ENCODE measurements at places on chromosomes 5 and 9.

GRCh38 chr9:3342159-3342777 is 183.5 kb downstream of the RFX3 start:
- no peak for DNase-seq

GRCh38 chr5:72508241-72509170 is 1.3 kb upstream of the ZNF366 start:
- DNase-seq: no peak

GRCh38 chr9:124256517-124257069 is 1.2 kb upstream of the NEK6 start:
- DNase-seq: peak; percentile 68

GRCh38 chr5:165495829-165496380 is 1990.5 kb downstream of the MAT2B start:
- DNase-seq: no peak

GRCh38 chr9:30676651-30677050 is 1707.8 kb upstream of the ACO1 start:
- DNase-seq: no peak

- DNase-seq: no peak
These were observed 3.5 kb downstream of the GZMK start for GRCh38 chr5:55027595-55027994.

- DNase-seq: no peak
These were observed 67.1 kb downstream of the LNPEP start for GRCh38 chr5:97002983-97003382.

- DNase-seq: no peak
These were observed 85.6 kb upstream of the ALDH1B1 start for GRCh38 chr9:38306899-38307298.

DNA sequence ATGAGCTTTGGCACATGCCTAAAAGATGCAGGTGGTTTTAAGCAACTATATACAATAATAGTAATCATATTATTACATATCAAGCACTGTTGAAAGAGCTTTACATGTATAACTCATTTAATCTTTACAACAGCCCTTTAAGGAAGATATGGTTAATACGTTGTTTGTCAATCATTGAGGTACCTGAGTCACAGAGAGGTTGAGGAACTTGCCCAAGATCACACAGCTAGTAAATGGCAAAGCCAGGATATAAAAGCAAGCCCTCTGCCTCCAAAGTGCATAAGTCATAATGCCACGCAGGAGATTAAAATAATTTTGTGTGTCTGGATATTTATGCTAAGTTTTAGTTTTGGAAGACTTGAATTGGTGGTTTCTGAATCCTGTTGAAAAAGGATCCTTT is 90.2 kb downstream of the DAPK1 start:
- DNase-seq: no peak
